ENCODE measurements at places on chromosomes 2 and 18.

GRCh38 chr2:88599527-88599926 is 27.7 kb downstream of the EIF2AK3 start:
- no peak for DNase-seq

GRCh38 chr2:116645155-116645554 is 1169.3 kb upstream of the DDX18 start:
- DNase-seq, result no peak

GRCh38 chr18:33606621-33607020 is 28.6 kb downstream of the ASXL3 start:
- DNase-seq, result no peak

- no peak for DNase-seq
These were observed 114.2 kb upstream of the TPO start for GRCh38 chr2:1299043-1299442.

DNA sequence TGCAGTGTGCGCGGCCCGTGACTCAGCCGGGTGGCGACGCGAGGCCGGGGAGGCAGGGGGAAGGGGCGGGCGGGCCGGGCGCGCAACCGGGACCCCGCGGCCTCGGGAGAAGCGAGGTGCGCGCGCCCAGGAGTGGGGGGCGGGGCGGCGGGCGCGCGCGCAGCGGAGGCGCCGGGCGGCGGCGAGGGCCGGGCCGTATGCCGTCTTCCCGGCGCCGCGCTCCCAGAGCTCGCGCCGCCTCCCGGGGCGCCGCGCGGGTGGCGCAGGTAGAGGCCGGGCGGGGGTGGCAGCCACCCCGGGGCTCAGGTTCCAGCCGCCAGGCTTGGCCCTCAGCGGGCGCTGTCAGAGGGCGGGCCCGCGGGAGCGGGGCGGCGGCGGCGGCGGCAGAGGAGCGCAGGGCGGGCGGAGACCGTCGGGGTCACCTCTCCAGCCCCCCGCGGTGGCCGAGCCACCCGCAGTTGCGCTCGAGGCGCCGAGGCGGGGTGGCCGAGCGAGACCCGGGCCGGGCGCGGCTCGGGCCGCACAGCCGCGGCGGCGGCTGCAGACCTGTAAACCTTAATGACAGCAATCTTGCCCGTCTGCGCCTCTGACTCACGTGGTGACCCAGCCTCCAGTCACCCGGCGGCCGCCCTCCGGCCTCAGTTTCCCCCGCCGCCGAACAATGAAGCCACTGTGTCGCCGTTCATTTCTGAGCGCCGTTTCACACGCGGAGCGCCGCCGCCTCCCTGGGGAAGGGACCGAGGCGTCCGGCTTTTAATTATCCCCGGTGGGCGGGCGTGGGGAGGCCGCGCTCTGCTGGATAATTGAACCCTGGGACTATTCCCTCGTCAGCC is 25.3 kb upstream of the SMAD7 start:
- DNase-seq, result peak; percentile 70

DNA sequence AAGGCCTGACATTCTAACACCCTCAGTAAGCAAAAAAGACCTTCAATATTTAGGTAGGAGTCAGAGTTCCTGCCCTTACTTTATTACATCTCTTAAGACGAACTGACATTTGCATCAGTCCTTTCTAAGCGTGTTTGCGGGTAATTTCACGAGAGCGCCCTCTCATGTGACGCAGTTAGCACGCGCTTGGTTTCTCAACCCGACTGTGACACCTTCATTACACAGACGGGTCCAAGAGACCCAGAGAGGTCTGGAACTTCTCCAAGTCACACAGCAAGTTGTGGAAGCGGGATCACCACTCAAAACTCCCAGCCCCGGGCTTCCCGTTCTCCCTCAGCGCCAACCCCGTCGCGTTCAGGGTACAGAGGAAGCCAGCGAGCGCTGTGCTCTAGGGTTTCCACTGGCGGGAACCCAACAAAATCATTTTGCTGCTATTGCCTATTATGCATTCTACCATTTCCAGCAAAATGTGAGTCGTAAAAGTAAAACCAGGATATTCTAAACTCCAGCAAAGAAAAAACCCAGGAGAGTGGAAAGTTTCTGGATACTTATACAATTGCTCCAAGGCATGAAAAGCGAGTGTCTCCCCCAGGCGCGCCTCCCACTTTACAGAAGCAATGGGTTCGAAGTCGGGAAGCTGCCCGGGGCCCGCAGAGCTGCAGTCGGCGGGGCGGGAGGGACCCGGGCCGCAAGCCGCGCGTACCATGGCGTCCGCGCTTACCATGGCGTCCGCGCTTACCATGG is 601 bp downstream of the ENOSF1 start:
- peak; percentile 71 for DNase-seq

- no peak for DNase-seq
These were observed 90.9 kb downstream of the OSBPL6 start for GRCh38 chr2:178285287-178285615.

- DNase-seq, result no peak
These were observed 526 bp downstream of the CHN1 start for GRCh38 chr2:175004730-175004979.

- DNase-seq, result peak; percentile 33
These were observed 322.9 kb upstream of the KCNJ3 start for GRCh38 chr2:154375579-154375931.

DNA sequence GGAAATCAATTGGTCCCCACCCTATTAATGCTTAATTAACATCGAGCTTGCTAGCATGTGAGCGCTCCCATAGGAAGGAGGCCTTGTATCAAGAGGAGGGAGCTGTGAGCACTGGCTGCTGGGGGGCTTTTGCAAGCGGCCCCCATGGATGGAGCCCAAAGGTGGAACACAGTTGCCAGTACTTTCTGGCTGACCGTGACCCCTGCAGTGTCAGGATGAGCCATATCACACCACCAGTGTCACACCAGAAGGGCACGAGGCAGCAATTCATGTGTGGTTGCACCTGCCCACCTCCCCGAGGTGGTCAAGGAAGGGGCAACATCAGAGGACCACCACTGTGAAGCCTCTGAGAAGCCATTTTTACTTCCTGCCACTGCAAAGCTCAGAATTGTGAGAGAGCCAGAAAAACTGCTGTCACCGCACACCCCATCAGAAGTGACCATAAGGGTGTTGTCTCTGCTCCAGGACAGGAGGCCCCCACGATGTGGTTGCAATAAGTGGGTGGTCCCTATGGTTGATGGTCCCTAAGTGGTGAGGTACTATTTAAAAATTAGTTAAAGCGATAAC is 99.8 kb upstream of the RAB6C start:
- no peak for DNase-seq

- no peak for DNase-seq
These were observed 787.9 kb downstream of the CPS1 start for GRCh38 chr2:211344289-211344688.

DNA sequence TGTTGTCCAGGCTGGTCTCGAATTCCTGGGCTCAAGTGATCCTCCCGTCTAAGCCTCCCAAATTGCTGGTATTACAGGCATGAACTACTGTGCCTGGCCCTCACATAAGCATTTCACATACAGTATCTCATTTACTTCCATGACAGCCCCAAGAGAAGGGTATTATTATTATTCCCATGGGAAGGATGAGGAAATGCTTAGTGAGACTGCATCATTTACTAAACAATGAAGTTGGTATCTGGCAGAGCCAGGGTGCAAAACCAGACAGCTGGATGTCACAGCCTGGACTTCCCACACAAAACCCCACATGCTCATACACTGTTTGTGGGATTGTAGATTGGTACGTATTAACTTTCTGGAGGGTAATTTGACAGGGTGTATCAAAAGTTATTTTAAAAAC is 29.9 kb downstream of the DAPL1 start:
- no peak for DNase-seq

DNA sequence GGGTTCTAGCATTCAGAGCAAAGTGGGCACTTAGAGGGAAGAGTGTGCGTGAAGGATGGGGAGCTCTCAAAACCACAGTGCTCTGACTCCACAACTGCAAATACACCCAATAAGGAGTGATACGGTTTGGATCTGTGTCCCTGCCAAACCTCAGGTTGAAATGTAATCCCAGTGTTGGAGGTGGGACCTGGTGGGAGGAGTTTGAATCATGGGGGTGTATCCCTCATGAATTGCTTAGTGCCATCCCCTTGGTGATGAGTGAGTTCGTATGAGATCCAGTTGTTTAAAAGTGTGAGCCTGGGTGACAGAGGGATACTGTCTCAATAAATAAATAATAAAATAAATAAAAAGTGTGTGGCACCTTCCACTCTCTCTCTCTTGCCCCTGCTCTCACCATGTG is 50.3 kb upstream of the CCDC85A start:
- no peak for DNase-seq

- DNase-seq, result no peak
These were observed 130.2 kb upstream of the EML6 start for GRCh38 chr2:54593249-54593648.

- no peak for DNase-seq
These were observed 13.5 kb downstream of the TNFRSF11A start for GRCh38 chr18:62338446-62339105.

DNA sequence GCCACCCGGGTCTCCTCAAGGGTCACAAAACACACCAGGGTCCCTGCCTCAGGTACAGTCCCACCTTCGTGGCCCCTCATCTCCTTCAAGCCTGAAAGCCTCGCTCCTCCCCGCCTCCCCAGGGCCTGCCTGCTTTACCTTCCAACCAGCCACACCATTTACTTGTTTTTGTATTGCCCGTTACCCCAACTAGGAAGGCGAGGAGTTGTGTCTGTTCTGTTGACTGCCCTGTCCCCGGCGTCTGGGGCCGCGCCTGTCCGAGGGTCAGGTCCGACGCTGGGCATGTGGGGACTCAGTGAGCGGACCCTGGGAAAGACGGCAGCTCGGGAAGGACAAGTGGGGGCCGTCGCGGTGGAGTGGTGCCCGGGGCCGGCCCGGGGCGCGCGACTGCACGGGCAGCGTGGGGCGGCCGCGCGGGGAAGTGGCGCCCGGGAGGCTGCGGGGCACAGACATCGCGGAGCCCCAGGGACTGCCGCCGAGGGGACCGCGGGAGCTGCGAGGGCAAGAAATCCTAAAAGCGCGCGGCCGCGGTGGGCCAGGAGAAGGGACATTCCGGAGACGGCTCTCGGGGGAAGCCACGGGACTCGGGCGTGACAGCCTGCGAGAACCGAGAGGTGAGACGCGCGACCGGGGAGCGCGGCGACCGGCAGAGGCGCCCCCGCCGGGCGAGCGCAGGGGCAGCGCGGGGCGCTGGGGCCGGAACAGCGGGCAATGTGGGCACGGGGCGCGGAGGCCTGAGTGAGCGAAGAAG is 797 bp upstream of the GRHL1 start:
- DNase-seq, result peak; percentile 74

- peak; percentile 54 for DNase-seq
These were observed 489.3 kb downstream of the ZNF516 start for GRCh38 chr18:76005632-76006208.

DNA sequence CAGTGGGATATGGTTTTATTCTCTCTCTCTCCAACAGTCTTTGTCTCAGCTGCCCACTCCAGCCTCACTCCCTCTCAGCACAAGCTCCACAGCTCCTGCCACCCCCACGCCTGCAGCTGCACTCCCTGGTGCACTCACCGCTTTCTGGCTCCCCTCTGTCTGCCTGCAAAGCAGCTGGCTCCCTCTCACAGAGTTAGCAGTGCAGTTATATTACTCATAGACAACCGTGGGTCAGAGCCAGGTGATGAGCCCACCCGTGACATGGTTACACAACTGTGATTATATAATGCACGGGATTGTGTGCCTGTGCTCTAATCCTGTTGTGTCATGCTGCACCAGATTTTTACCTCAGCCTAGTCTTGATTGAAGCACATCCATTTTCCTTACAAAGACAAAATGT is 276.9 kb upstream of the CHAC2 start:
- peak; percentile 34 for DNase-seq

GRCh38 chr18:73976433-73976832 is 171.2 kb downstream of the FBXO15 start:
- no peak for DNase-seq

DNA sequence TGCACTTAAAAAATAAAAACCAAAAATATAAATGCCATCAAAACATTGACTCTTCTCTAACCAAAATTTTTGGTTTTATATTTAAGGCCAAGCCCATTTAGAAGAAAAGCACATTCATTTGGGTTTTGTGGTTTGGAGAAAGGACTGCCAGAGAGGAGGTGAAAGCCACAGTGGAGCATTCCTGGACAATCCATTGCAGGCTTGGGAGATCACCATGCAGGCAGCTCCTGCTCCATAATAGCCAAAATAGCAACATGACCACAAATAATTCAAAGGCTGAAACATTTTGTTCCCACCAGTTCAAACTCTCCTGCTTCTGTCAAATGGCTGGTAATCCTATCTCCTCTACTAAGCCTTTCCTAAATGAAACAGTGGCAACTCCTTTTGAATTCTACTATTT is 73.5 kb downstream of the GALNT3 start:
- no peak for DNase-seq

- DNase-seq, result no peak
These were observed 111.8 kb downstream of the FSHR start for GRCh38 chr2:49042488-49042887.

- no peak for DNase-seq
These were observed 5.8 kb downstream of the DNMT3A start for GRCh38 chr2:25335971-25336370.

DNA sequence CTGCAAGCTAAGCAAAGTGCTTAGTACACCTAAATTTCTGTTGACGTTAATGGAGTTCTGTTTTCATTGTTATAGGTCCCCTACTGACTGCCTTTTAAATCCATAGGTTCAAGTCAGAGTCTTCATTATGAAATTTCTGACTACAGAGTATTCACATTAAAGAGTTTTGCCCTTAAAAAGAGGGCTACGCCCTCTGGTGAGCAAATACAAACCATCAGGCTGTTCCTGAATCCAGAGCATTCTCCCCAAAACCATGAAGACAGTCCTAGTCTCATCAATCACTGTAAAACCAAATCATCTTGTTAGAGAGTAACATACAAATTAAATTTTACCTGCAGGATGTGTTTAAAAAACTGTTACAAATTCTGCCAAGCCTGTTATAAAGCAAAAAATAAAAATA is 1091.7 kb downstream of the TDRD15 start:
- DNase-seq, result no peak

- no peak for DNase-seq
These were observed 15.6 kb downstream of the SUCLG1 start for GRCh38 chr2:84443477-84443876.

DNA sequence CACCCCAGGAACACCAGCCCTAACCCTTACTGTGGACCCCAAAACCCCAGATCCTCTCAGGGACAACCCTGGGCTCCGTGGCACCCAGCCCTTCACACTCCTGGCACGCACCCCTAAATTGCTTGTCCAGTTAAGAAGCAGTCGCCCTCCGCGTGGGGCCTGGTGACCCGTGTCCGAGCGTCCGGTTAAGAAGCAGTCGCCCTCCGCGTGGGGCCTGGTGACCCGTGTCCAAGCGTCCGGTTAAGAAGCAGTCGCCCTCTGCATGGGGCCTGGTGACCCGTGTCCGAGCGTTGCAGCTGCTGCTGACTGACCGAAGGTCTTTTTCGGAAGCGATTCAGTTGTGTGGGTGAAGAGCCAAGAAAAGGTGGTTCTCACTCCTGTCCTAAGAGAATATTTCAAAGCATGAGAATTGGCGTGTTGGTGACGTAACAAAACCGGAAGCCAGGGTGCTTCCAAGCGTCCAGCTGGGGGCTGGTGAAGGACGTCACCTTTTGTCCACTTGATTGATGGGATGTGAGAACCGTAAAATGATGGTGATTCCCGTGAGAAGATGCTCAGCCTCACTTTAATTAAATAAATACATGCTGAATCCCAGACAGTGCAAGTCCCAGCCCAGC is 70.5 kb downstream of the KCNG2 start:
- no peak for DNase-seq

- DNase-seq, result no peak
These were observed 78.2 kb downstream of the ARHGAP28 start for GRCh38 chr18:6807515-6808257.

- DNase-seq, result no peak
These were observed 250.2 kb upstream of the COPS8 start for GRCh38 chr2:236835307-236836024.

- DNase-seq, result no peak
These were observed 73.1 kb downstream of the BOD1L2 start for GRCh38 chr18:57219964-57220363.

GRCh38 chr2:191740759-191741158 is 62.8 kb downstream of the NABP1 start:
- no peak for DNase-seq
